Activated T-cell treated with anti-CD3 and anti-CD28 coated beads for 1 hour (primary cell): ENCODE measurements at places on chromosomes 3 and 15.
A peak's percentile ranks its signal among the peaks of the same experiment; 100 is the strongest.

GRCh38 chr15:39919748-39920509 lies at the start of gene GPR176:
Gene GPR176 (minus strand): TSS chr15:39920266. CDS start chr15:39920026, 240 bp downstream.
- DNase-seq, result peak; percentile 4

DNA sequence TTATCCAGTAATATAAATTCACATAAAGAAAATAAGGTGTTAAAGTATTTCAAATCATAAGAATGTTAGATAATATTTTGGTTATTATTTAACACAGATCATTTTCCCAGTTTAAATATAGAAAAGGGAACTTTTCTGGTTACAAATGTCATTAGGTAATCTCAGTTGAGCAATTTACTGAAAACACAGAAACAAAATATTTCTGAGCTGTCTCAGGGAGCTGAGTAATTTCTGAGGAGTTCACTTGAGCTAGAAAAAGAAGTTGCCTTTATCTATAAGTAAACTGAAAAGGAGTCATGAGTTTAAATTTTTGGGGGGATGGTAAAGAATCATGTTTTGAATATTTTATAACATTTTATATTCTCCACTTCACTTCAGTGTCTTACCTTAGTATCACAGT lies 855.4 kb upstream of the ARPP21 start:
- no peak for DNase-seq

- no peak for DNase-seq
These were observed at the start of gene TJP1 for GRCh38 chr15:29822100-29822683. Gene TJP1 (minus strand): TSS chr15:29822468. CDS start chr15:29822028, 440 bp downstream.

DNA sequence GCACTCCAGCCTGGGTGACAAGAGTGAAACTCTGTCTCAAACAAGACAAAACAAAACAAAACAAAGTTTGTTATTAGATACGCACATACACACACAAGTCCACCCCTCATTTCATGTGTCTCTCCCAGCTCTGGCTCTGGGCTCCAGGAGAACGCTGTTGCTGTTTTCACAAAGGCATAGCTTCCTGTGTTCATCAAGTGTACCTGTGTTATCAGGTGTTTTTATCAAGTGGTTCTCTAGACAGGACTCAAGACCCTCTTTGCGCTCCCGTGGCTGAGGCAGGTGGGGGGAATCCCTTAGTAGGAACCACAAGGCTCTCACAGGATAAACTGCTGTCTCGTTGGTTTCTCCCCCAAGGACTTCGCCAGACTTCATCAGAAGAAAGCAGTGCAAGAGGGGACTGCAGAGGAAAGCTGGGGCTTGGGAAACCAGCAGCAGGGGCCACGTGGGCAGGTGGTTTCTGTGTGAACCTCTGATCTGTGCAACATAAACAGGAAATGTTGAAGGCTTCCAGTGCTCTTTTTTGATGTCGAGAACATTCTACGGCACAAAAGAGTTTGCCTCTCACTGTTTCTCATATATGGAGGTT lies 6.9 kb upstream of the PPP1R2 start:
- DNase-seq, result peak; percentile 62

DNA sequence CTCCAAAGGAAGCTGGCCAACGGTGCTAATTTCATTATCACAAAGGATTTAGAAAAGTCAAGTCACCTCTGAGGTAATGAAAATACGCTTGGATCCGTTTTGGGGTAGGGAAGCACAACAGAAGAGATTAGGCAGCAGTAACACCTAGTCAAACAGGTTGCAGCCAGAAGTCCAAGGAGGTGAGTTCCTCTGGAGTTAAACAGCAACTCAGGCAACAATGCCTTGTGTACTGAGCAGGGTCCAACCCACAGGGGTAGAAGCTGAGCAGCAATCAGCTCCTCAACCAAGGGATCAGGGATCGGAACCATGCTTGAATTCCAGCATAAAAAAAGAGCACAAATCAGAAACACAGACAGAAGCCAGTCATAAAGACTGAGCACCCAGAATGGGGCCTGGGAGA lies 88.1 kb upstream of the SPRED1 start:
- no peak for DNase-seq

DNA sequence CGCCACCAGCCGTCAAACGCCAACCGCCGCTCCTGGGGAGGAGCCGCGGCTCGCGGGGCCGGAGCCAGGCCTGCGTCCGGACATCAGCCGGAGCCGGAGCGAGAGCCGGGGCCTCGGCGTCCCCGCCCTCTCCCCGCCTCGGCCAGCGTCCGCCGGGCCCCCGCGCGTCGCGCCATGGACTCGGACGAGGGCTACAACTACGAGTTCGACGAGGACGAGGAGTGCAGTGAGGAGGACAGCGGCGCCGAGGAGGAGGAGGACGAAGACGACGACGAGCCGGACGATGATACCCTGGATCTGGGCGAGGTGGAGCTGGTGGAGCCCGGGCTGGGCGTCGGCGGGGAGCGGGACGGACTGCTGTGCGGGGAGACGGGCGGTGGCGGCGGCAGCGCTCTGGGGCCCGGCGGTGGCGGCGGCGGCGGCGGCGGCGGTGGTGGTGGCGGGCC lies 359 bp downstream of the ARIH1 start:
- no peak for DNase-seq

- DNase-seq, result no peak
These were observed 10.0 kb upstream of the FILIP1L start for GRCh38 chr3:100124201-100124761.

DNA sequence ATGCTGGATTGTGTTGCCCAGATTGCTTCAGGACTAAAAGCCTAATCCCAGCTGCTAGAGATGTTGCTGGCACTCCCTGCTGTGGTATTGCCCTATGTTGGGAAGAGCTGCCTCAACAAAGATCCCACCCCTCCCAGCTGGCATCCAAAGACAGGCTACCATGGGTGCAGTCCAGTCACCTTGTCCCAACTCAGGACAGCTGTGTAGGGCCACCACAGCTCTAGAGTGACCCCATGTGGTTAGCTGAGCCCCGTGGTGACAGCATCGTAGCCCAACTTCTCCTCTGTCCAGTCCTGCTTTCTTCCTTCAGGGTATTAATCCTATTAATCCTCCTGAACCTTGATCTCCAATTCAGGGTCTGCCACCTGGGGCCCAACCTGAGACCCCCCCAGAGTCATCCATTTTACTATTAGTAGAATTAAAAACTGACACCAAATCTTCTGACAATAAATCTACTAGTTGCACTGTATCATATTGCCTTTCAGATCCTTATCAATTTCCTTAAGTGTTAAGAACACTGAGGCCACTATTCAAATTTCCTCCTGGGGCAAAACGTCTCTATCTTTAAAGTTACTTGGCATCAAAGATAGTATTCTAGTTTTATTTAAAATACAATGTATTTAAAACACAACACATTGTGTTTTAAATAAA lies 83.5 kb downstream of the AQP9 start:
- no peak for DNase-seq

DNA sequence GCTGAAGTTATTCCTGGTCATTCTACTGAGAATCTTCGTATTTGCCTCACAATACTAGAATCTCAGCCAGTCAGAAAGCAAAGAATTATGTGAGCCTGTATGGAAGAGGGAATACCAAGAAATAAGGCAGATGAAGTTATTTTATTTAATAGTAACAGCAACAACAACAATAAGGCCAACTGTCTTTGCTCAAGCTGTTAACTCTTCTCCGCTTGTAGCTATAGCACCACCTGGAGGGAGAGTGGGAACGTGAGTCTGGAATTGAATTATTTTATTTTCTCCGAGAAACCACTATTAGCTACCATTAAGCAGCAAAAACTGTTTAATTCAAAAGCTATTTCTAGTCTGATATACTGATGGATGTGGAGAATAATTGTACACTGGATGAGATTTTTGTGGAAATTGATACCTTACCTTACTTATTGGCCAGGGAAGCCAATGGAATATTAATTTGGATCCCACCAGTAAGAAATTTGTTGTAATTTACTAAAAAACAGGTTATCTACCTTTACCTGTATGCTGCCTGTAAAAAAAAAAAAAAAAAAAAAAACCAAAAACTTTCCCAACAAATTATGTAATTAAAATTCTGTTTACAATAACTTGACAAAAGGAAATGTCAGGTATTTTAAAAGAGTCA lies 50.1 kb downstream of the CALML4 start:
- no peak for DNase-seq

DNA sequence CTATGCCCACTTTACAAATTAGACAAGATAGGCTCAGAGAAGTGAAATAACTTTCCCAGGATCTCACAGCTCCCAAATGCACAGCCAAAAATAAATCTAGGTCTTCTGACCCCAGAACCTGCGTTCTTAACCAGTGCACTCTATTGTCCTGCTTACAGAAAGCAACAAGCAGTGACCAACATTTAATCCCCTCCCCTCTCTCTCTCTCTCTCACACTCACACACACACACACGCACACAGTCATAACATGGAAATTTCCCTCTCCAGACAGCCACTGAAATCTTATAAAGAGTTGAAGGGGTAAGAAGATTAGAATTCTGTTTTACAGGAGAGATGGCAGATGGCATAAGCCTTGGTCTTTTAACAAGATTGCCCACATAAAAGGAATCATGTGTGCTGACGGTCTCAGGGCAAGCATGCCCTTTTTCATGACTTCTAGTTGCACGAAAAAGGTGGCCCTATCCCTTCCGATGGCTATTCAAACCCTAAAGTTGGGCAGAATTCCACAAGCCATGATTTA lies 29.4 kb downstream of the EOGT start:
- no peak for DNase-seq

GRCh38 chr3:99863588-99863987 lies 45.9 kb downstream of the CMSS1 start:
- no peak for DNase-seq

- DNase-seq, result no peak
These were observed 83.2 kb upstream of the ATP10A start for GRCh38 chr15:25946241-25946805.

- no peak for DNase-seq
These were observed 18.7 kb downstream of the ACVR2B start for GRCh38 chr3:38472342-38472741.

DNA sequence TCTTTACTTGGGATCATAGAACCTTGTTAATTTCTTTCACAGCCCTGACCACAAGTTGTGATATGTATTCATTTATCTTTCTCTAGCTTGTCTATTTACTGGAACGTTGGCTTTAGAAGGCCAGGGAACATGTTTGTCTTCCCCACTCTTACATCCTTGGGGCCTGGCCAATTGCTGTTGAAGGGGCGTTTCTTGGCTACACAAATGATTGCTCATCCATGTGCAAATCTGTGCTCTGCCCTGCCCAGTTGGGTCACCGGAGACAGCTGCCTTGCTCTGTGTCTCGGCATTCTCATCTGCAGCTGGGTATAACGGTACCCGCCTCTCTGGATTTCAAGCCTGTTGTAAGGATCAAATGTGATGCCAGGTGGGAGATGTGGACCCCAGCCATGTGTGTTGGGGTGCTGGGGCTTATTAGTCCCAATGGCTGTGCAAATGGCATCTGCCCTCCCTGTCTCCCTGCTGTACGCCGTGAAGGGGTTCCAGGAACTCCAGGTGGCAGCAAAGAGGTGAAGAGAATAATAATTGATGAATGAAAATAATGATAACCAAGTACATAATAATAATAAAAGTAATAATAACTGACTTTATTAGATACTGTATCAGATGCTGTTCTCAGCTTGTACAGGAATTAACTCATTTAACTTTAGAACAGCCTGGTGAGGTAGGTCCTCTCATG lies 24.0 kb upstream of the TLE3 start:
- no peak for DNase-seq

DNA sequence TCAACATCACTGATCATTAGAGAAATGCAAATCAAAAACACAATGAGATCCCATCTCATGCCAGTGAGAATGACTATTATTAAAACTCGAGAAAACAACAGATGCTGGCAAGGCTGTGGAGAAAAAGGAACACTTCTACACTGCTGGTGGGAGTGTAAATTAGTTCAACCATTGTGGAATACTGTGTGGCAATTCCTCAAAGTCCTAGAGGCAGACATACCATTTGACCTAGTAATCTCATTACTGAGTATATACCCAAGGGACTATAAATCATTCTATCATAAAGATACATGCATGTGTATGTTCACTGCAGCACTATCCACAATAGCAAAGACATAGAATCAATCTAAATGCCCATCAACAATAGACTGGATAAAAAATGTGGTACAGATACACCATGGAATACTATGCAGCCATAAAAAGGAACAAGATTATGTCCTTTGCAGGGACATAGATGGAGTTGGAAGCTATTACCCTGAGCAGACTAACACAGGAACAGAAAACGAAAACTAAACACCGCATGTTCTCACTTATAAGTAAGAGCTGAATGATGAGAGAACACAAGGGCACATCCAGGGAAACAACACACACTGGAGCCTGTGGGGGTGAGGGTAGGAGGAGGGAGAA lies 15.2 kb upstream of the AVEN start:
- DNase-seq, result no peak

DNA sequence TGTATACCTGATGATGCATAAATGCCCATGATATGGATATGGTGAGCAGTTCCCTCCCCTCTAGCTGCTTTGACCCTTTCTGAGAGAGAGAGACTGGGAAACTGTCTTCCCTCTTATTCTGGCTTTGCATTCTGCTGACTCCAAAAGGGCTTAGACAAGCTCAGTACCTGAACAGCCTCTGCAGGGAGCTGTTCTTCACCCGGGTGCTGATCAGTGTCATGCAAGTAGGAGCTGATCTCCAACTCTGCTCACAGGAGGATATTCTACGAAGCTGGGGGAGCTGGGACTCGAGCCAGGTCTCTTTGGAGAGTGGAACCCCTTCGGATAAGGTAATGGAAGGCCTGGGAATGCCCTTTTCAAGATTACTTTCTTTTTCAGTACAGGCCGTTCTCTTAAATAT lies 237.1 kb downstream of the RYR3 start:
- DNase-seq, result no peak

DNA sequence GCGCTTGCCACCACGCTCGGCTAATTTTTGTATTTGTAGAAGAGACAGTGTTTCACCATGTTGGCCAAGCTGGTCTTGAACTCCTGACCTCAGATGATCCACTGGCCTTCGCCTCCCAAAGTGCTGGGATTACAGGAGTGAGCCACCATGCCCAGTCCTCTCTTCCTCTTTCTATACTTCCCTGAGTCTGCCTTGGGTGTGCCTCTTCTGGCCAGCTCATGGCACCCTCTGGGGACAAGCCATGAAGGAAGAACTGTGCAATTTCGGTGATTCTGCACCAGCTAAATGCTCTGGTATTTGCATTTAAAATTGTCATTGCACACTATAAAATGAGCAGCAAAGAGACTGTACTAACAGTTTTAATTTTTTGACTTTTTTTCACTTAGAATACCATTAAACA lies 66.6 kb downstream of the IL20RB start:
- no peak for DNase-seq

DNA sequence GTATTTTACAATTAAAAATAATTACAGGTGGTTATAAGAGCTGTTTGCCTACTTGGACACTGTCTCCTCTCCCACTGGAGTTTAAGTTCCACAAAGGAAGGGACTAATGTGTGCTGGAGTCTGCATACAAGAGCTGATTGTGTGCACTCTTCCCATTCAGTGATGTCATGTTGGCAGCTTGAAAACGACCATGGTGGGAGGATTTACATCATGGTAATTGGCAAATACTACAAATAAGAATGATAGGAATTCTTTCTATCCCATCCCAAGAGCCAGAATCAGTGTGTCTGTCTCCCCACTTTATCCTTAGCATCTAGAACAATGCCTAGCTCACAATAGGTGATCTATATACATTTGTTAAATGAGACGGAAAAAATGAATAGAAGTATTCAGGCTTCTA lies 14.1 kb downstream of the ITGA11 start:
- DNase-seq, result no peak

- no peak for DNase-seq
These were observed 57.7 kb downstream of the LIPC start for GRCh38 chr15:58489289-58490085.

GRCh38 chr3:184479426-184480126 lies 82.0 kb upstream of the EPHB3 start:
- DNase-seq, result no peak

GRCh38 chr3:126351771-126352475 lies 5.3 kb downstream of the KLF15 start:
- DNase-seq, result no peak

GRCh38 chr3:165837058-165837525 lies at the start of gene BCHE:
Gene BCHE (minus strand): TSS chr3:165837423. CDS start chr3:165831033, 6,390 bp downstream.
- no peak for DNase-seq
